ENCODE measurements at places on chromosomes 1 and 21. TPM values are rescaled to one million over a fixed set of nuclear protein-coding genes. Genes with fewer than 3 reads are reported as not detected.

METTL18 gene
- 6.4 TPM for total RNA-seq

TP53BP2 gene
- 117 TPM for total RNA-seq

PHTF1 gene
- 8.1 TPM for total RNA-seq

ZMPSTE24 gene
- 17.2 TPM for total RNA-seq

PGLYRP3 gene
- total RNA-seq: not detected

KCNE2 gene
- not detected for total RNA-seq
